A549 treated with CORT108297 at 1 μM for 4 hours (cell line): ENCODE measurements at places on chromosomes 2 and 18. TPM values are rescaled to one million over a fixed set of nuclear protein-coding genes. Genes with fewer than 3 reads are reported as not detected.

Gene NEU2
- not detected in 5 replicates for total RNA-seq

Gene NTSR2
- total RNA-seq: 0.07 to 0.13 TPM in 2 of 5 replicates, not detected in the others

Gene GBX2
- 2.1 to 3.1 TPM (median 2.9 TPM) in 5 replicates for total RNA-seq

Gene PHOSPHO2
- total RNA-seq: 2.6 to 3.4 TPM (median 3.0 TPM) in 5 replicates

Gene IL1R1
- 22.9 to 40.2 TPM (median 34.7 TPM) in 5 replicates for total RNA-seq

Gene EMILIN1
- total RNA-seq: 0.37 to 0.50 TPM (median 0.47 TPM) in 5 replicates
